ENCODE measurements at places on chromosomes 5 and 9. TPM values are rescaled to one million over a fixed set of nuclear protein-coding genes. Genes with fewer than 3 reads are reported as not detected.

DNA sequence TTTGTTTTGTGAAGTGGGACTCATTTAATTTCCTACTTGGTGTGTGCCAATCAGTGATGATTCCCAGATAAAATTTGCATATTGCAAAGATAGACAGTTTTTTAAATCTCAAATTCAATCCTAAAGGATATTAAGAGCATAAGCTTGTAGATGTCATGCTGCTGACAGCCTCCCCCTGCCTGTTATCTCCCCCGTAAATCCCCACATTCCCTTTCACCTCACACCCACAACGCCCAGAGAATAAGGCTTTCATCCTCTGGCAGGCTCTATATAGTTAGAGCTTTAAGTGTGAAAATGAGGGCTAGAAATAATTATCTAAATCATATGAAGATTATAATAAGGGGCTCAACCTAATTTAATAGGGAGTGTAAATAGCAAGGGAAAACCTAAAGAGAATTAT is 265.0 kb downstream of the TRPM3 start:
- no peak for DNase-seq

GRCh38 chr5:54792611-54793404 is 192.6 kb downstream of the ESM1 start:
- DNase-seq = peak; percentile 32

- no peak for DNase-seq
Measured at GRCh38 chr5:119330367-119331183, 25.2 kb upstream of the TNFAIP8 start.

- no peak for DNase-seq
Measured at GRCh38 chr5:151153766-151154272, 3.8 kb downstream of the ANXA6 start.

DNA sequence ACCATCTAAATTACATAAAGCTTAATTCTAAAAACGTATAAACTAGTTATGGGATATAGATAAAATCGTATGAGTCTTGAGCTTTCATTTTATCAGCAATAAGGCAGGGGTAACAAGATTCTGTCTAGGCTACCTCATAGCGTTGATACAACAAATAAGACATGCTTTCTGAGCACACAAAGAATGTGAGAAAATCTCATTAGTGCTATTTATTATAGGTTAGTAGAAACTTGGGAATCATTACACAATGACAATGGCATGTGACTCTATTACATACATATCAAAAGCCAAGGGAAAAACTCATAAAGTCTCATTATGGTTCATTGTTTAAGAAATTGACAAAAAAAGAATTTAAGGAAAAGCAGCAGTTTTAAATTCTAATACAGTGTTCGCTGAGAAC is 448.6 kb downstream of the PLK2 start:
- no peak for DNase-seq

DNA sequence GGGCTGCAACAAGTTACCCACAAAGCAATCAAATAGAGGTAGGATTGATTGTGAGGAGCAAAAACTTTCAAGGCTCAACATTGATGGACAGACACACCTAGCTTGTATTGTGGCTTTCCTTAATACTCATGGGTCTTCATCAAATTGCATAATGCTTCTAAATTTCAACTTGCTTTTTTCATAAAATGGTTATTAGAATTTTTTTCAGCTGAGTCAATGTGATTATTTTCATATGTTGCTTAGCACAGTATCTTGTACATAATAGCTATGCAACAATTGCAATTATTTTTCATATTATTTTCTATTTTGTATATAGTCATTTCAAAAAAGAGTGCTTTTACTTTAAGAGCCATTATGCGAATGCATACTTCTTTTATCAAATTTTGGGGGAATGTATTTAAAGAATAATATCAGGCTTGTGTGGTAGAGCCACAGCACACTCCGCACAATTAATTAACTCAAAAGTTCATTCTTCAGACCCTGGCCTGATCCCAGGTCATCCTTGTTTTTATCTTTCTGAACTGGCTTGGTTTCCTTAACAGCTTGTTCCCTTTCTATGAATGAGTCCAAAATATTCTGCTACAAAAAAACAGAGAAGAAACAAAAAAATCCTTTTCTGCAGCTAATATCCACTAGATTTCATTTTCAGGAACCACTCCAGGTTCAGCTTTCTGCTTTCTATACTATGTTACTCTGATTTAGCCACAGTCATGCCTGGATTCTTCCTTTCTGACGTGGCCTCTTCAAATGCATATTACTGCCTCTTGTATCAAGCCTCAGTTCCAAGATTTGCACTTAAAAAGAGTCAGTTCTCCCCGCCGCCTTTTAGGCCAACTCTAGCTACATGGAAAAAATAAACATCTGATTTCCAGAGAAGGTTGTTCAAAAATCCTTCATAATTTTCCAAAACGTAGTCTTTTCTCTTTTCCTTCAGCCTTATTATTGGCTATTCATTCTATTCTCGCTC is 45.3 kb upstream of the CDH9 start:
- no peak for DNase-seq

DNA sequence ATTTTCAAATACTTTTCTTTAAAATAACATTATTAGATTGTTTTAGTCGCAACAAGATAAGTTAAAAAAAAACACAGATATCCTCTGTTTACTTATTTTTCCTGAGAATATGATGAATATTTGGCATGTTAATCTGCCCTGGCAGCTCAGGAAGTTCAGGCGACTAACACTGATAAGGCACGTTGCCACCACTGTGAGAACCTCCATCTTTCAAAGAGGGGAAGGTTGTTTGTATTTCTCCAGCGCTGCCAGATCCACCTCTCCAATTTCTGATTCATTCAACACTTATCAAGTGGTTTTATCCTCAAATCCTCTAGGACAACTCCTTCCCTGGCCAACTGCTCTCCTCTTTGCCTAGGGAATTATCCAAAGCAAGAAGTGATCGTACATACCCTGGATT is 21.8 kb downstream of the CTNNAL1 start:
- peak; percentile 19 for DNase-seq

GRCh38 chr9:88443480-88444113 is 55.4 kb downstream of the SPIN1 start:
- DNase-seq = no peak

DNA sequence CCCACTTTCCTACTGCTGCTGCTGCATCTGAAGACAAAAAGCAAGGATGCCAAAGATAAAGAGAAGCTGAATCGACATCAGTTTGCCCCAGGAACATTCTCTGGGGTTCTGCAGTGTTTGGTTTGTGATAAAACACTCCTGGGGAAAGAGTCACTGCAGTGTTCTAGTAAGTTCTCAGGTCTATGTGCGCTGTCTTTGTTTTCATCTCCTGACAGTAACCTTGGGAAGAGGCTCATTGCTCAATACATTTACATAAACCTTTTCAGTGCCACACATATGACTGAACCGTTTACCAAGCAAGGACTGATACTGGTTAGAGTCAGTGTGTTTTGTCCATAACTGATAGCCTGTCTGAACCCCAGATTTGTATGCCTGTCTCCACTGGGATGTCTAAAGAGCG is 232.1 kb downstream of the ARHGEF28 start:
- no peak for DNase-seq

DNA sequence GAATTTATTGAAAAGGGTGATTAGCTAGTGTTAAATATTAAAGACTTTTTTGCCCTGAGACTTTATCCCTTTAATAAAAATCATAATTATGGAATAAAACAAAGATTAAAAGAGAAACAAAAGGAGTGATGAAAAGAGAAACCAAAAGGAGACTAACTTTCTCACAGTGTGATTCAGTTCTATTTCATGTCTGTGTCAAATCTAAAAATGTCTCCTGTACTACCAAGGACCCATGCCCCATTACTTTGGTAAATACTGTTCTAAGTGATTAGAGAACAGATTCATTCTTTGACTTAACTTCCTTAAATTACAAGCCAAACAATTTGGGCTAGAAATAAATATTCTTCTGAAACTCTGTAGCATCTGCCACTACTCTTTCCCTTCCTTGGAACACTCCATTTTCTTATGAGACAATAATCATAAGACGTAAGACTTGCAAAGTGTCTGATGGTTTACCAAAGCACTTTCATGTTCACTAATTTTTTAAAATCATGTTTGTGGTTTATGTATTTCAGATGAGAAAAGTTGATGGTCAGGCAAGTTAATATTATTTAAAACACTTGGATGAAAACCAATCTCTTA is 319.0 kb downstream of the EBF1 start:
- DNase-seq = no peak

- DNase-seq = no peak
Measured at GRCh38 chr9:26974927-26975326, 18.7 kb downstream of the IFT74 start.

- peak; percentile 64 for DNase-seq
Measured at GRCh38 chr5:8756498-8757084, 789.3 kb downstream of the SEMA5A start.

DNA sequence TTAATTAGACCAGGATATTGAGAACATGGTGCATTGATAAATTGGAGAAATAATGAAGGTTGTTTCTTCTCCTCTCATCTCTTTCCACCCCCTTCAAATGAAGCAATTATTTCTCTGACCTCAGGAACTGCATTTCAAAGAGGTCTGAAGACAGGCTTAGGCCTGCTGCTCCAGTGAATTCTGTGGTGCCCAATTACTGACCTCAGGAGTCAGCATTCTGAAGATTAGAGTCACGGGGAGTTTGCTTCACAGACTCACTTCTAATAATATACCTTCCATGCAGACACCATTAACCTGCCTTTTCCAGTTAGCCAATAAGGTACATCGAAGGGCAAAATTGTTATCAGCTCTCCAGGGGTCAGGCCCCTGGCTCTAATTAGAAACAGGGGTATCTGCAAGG is 270.9 kb downstream of the GAS1 start:
- DNase-seq = no peak

DNA sequence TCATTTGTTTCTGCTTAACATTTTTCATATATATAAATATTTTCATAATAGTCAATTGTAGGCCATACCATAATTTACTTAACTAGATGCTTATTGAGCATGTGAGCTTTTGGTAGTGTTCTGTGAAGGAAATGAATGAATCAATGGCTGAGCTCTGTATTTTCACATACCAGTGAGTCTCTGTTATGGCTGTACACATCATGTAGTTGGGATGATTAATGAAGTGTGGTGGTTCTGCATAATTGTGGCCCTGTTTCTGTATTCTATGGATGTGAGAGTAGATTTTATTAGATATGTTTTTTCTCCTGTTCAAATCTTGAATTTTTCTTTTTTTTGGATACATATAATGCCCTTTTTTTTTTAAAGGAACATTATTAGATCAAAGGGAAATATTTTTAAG is 56.2 kb downstream of the CTNNA1 start:
- DNase-seq = no peak

DNA sequence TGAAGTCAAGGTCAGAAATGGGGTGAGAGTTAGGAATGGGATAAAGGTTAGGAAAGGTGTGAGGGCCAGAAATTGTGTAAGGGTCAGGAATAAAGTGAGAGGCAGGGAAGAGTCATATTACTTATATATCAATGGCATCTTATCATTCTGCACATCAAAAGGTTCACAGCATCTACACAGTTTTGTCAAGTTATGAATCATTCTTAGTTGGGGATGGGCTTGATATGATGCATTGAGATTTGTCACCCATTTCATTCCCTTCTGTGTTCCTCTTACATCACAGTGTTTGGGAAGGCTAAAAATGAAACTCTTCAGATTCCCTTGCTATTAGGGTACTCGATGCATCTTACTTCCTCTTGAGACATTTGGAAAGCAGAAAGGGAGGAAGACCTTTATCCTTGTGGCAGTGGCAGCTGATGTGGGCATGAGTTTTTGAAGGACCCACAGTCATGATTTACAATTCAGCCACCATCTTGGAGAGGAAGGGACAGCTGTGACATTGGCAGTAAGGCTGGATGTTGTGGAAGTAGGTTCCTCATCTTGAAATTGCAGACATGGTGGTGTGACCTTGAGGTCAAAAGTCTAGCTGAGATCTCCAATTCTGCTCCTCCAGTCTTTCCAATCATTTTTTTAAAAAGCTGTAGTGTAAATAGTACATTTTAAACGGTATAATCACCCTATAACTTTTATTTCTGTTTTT is 24.2 kb upstream of the NPR3 start:
- no peak for DNase-seq

GRCh38 chr5:98099448-98100105 is 673.9 kb upstream of the RGMB start:
- no peak for DNase-seq

- DNase-seq = no peak
Measured at GRCh38 chr9:16743375-16743774, 127.1 kb downstream of the BNC2 start.

GRCh38 chr5:115738830-115739229 is 77.6 kb downstream of the CDO1 start:
- no peak for DNase-seq

DNA sequence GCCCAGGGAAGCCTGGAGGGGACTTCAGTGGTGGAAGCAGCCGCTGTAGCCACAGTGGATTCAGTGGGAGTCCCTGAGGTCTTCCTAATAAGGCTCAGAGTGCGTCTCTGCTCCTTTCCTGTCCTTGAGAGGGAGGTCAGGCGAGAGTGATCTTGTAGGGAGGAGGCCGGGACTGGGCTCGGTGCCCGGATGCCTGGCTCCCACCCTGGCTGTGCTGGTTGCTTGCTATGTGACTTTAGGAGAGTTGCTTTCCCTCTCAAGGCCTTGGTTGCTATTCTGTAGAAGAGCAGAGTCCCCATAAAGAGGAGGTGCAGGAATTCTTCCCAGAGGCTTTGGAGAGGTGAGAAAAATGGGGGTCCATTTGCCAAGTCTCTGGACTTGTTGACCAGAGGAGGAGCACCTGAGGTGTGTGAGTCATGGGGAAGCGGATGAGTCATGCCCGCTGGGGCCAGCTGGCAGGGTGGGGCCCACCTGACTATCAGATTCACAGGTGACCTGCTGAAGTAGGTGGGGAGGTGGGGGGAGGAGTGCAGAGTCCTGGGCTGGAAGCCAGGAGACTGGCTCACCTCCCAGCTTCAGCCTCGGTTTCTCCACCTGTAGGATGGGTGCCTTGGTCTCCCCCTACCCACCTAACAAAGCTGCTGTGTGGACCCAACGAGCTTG is 13.8 kb downstream of the GSN start:
- peak; percentile 85 for DNase-seq

Gene TTC23L
- not detected for total RNA-seq

Gene NEUROG1
- not detected for total RNA-seq

Gene ASB6
- 28.7 TPM for total RNA-seq

Gene DEPDC1B
- total RNA-seq = 24.9 TPM

Gene OR1Q1
- not detected for total RNA-seq

Gene FBN2
- 12.8 TPM for total RNA-seq

Gene NTRK2
- total RNA-seq = not detected

Gene LHX3
- not detected for total RNA-seq
